ENCODE measurements at places on chromosomes 6 and 20. TPM values are rescaled to one million over a fixed set of nuclear protein-coding genes. Genes with fewer than 3 reads are reported as not detected.

Gene SLC25A27
- 39.3 TPM for total RNA-seq

DNA sequence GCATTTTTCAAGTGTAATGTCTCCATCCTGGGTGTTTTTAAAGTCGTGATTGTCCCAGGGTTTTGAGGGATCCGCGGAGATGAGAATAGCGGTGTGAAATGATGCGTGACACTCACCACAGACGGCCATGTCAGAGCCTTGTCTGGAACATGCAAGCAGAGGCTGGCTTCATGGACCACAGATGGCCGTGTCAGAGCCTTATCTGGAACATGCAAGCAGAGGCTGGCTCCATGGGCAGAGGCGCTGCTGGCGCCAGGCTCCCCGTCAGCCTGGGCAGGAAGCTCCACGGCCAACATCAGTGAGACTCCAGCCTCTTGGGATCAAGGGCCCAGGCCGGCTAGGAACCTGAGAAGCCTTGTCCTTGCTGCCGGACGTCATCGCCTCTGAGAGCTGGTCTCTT lies 7.7 kb upstream of the MRGBP start:
- H3K36me3 ChIP-seq: no peaks in the 10 kb centered on the region
- no peak overlapping the region for H3K4me3 ChIP-seq
- no peak for DNase-seq
- H3K27me3 ChIP-seq: no peaks in the 10 kb centered on the region
- H3K27ac ChIP-seq: no peak overlapping the region

Gene BTN1A1
- not detected for total RNA-seq

DNA sequence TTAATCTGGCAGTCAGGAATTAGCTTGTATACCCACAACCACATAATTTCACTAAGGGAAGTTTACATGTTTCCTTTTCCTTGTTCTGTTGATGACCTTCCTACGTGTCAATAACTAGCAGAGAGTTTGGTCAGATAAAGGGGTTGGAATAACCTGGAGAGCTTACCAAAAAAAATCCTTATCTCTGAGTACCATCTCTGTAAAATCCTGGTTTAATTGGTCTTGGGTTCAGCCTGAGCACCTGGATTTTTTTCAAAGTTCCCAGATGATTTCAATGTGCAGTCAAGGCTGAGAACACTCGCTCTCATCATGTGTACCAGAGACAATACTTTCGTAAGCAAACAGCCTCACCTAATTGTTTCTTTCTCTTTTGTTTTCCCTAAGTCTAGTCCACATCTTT lies 483.8 kb upstream of the FLRT3 start:
- no peak overlapping the region for H3K27ac ChIP-seq
- H3K4me1 ChIP-seq: no peaks in the 10 kb centered on the region
- DNase-seq: no peak
- no peaks in the 10 kb centered on the region for H3K27me3 ChIP-seq
- H3K36me3 ChIP-seq: no peaks in the 10 kb centered on the region
- H3K4me3 ChIP-seq: no peak overlapping the region

DNA sequence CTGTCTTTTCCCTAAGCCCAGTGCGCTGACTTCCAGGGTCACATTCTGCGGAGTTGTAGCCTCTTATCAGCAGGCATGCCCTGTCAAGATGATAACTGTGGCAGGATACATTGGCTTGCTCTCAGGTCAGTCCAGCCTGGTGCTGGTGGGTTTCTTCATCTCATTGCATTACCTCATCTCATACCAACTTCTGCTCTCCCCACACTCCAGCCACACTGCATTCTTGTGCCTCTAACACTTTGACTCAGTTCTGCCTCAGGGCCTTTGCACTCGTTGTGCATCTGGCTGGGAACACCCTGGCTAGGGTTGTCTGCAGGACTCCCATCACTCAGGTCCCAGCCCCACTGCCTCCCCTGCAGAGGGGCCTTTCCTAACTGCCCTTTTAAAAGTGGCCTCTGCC lies 110.3 kb upstream of the BACH2 start:
- H3K27me3 ChIP-seq: no peaks in the 10 kb centered on the region
- no peaks in the 10 kb centered on the region for H3K4me1 ChIP-seq
- no peak overlapping the region for H3K27ac ChIP-seq
- no peak overlapping the region for H3K4me3 ChIP-seq

Gene OR2J3
- total RNA-seq: not detected

Gene ZBTB46
- 7.4 TPM for total RNA-seq

GRCh38 chr20:37808233-37809070 lies 94.5 kb upstream of the VSTM2L start:
- H3K27me3 ChIP-seq: no peaks in the 10 kb centered on the region
- no peak overlapping the region for H3K4me3 ChIP-seq
- no peak overlapping the region for H3K27ac ChIP-seq
- no peaks in the 10 kb centered on the region for H3K4me1 ChIP-seq
- DNase-seq: no peak
